ENCODE measurements at places on chromosomes 12 and 14. TPM values are rescaled to one million over a fixed set of nuclear protein-coding genes. Genes with fewer than 3 reads are reported as not detected.

Gene GPHB5
- total RNA-seq, result not detected

Gene MAP1LC3B2
- 0.52 TPM for total RNA-seq

Gene RGS6
- total RNA-seq, result not detected

Gene PMEL
- 0.65 TPM for total RNA-seq

Gene CLEC7A
- not detected for total RNA-seq

Gene CLEC12A
- total RNA-seq, result not detected

Gene TM7SF3
- 143 TPM for total RNA-seq

Gene ZFYVE1
- total RNA-seq, result 16.4 TPM

Gene PIK3C2G
- not detected for total RNA-seq

Gene SPTB
- total RNA-seq, result 0.13 TPM

Gene ERP27
- total RNA-seq, result not detected

Gene KLHL33
- total RNA-seq, result 0.03 TPM

Gene CLEC4C
- not detected for total RNA-seq

Gene PCED1B
- total RNA-seq, result 0.46 TPM
